ENCODE measurements at places on chromosomes 5 and 9.

DNA sequence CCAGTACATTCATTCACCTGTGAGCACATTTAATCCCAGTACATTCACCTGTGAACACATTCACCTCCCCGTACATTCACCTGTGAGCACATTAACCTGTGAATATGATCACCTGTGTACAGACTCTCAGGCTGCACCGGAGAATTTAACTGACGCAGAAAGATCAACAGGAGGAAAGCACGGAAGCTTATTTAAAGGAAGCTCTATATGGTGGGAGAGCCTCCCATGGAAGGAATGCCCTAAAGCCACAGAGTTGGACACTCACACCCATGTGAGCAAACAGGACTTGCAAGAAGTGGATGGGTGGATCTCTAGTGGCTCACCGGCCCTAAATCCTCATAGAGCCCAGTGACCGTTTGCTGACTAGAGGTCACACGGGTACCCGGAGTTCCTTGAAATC lies 38.2 kb downstream of the TRIP13 start:
- no peak for DNase-seq

DNA sequence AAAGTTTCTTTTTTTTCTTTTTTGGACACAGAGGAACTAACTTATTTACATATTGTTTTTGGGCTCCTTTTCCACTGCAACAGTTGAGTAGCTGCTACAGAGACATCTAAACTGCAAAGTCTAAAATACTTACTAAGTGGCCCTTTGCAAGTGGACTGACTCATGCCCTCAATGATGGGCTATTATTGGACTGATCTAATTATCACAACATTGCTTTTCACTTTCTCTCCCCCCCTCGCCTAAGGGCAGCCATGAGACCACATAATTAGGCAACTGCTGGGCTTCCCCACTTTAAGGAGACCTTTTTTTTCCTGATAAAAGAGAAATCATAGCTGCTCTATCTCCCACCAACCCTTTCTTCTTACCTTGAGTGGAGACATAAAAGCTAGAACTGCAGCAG lies 47.0 kb downstream of the PLK2 start:
- DNase-seq, result no peak

GRCh38 chr9:137170486-137171148 lies 766 bp upstream of the LRRC26 start:
- DNase-seq, result no peak

DNA sequence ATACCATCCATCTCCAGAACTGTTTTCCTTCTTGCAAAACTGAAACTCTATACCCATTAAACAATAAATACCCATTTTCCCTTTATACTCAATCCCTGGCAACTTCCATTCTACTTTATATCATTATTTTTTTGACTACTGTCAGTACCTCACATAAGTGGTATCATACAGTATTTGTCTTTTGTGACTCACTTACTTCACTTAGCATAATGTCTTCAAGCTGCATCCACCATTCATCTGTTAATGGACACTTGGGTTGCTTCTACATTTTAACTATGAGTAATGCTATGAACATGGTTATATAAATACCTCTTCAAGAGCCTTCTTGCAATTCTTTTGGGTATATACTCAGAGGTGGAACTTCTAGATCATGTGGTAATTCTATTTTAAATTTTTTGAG lies 11.6 kb upstream of the TYRP1 start:
- peak; percentile 22 for DNase-seq

GRCh38 chr9:107819772-107820565 lies 330.4 kb upstream of the KLF4 start:
- DNase-seq, result no peak

DNA sequence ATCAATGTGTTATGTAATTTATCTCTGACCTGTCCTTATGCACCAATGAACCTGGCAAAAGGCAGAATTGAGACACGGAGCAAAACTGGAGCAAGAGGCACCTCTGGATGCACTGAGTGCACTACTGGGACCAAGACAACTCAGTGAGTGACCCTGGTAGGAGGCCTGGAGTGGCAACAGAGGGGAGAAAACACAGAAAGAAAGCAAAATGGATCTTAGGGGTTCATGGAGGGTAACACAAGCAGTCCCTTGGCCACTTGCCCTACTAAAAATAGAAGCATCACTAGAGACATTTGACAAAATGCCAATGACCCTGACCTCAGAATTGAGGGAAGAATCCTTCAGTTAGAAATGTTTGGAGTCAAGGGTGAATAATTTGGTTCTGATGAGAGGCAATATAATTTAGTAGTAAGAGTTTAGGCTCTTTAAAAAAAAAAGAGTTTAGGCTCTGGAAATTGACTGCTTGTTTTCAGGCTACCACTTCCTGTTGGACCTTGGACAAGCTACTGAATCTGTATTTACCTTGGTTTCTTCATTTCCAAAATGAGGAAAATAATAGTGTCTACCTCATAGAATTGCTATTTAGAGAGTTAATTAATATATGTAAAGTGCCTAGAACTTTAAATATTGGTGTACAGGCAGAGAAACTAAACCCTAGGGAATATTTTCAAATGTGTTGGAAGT lies 234.9 kb upstream of the TARS1 start:
- no peak for DNase-seq

DNA sequence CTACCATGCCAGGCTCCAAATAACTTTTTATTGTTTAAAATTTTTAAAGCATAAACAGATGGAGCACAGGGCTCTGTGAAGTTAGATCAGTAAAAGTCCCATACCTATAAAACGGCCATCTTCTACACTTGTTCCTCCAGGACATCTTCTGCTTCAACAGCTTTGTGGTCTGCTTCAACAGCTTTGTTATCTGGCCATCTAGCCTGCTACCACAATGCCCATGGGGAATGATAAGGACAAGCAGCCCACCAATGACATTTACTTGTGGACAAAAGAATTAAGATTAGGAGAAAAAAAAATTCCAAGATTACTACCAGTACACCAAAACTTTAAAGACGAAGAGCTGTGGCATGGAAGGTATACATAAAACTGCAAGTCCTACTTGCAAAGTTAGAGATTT lies 2.2 kb upstream of the VPS13A start:
- DNase-seq, result no peak

GRCh38 chr9:88710449-88710848 lies 175.5 kb downstream of the NXNL2 start:
- DNase-seq, result no peak

- no peak for DNase-seq
These were observed 48.9 kb downstream of the JMY start for GRCh38 chr5:79284846-79285245.

- no peak for DNase-seq
These were observed 3.7 kb upstream of the CLK4 start for GRCh38 chr5:178630475-178630930.

DNA sequence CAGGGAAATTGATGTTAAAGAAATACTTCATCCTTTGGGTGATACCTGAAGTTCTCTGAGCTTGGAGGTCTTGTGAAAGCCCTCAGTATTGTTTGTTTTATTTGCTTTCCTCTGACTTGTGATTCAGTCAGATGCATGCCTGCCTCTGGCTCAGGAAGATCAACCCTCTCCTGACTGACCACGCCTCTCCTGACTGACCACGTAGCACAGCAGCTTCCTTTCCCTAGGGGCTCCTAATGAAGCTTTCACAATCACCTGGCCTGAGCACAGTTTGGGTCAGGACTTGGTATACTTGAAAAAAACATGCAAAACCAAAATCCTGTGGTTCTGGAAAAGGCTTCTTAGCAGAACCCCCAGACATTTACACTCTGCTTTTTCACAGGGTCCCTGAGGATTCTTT lies 3.8 kb downstream of the TGFBI start:
- peak; percentile 65 for DNase-seq

DNA sequence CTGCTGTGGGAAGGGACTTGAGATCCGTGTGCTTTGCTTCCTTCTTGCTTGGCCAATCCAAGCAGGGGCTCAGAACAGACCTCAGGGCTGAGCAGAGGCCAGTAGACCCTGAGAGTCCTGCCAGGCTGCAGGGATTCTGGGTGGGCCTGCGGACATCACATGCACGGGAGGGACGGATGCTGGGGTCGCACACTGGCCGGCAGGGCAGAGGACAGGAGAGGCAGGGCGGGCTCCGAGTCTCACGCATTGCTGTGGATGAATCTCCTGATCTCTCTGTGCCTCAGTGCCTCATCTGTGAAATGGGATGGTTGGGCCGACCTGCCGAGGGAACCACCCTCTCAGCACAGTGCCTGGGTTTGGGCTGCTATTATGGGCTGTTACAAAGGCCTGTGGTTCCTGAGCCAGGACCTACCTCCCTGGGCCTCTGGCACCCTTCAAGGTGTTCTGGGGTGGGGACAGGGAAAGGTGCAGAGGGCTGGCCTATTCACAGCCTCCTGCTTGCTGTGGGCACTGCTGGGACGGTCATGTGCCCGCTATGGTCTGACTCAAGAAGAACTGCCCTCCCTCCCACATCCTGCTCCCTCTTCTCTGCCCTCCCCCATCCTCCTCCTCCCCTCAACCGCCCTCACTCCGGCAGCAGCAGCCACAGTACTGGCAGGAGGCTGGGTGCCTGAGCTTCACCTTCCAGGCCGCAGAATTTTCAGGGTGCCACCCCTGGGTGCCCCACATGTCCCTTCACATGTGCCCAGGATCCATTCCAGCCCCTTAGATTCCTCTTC lies 43.3 kb downstream of the NCS1 start:
- peak; percentile 25 for DNase-seq

DNA sequence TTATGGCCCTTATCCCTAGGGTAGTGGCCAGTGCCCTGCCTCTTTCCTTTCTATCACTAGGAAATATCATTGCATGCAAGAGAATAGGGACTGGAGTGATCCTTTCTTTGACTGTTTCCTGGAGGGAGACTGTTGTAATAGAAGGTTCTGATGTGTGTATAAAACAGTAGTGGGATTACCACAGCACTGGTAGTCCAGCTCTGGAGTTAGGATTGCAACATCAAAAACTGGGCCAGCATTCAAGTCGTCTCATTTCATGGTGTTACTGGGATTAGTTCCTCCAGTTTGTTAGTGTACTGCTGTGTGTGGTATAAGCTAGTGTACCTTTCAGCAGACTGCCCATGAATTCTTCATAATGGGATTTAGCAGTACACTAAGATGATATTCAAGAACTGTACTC lies 45.8 kb downstream of the KIAA1958 start:
- peak; percentile 61 for DNase-seq

GRCh38 chr5:143052967-143053682 lies 282.9 kb downstream of the ARHGAP26 start:
- DNase-seq, result no peak

GRCh38 chr9:134782921-134783698 lies 97.5 kb upstream of the FCN2 start:
- no peak for DNase-seq

GRCh38 chr9:13770956-13771355 lies 491.5 kb upstream of the MPDZ start:
- no peak for DNase-seq

DNA sequence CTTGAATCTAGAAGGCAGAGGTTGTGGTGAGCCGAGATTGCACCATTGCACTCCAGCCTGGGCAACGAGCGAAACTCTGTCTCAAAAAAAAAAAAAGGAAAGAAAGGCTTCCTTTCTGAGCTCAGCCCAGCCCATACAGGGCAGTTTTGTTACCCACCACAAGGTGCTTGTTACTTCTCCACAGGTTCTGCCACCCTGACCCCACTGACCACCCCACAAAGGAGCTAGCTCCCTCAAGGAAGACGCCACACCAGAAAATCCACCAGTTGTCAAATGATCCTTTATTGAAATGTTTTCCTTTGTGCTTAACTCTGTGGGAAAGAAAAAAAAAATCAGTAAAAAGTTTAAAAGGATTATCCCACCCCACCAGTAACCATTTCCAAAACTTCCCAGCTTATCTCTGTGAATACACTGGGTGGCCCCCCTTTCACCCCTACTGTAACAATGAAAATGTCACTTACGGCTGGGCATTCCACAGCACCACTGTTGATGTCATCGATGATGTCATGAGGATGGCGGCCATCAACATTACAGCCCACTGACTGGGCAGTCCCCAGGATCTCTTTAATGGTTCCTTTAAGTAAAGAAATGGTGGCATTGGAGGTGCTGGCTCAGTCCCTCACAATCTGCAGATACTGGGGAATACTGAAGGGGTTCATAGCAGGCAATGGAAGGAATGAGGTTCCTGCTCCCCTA lies 3.6 kb downstream of the RPL12 start:
- no peak for DNase-seq

DNA sequence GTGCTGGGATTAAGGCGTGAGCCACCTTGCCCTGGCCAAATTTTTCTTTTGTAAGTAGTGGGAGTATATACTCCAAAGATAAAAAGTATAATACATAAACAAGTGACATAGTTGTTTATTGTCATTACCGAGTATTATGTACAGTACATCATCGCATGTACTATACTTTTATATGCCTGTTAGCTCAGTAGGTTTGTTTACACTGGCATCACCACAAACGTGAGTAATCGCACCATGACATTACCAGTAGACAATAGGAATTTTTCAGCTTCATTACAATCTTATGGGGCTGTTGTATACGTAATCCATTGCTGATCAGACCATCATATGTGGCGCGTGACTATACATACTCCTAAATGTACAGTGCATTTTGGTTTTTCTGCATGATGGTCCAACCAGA lies 9.8 kb downstream of the SECISBP2 start:
- DNase-seq, result no peak

DNA sequence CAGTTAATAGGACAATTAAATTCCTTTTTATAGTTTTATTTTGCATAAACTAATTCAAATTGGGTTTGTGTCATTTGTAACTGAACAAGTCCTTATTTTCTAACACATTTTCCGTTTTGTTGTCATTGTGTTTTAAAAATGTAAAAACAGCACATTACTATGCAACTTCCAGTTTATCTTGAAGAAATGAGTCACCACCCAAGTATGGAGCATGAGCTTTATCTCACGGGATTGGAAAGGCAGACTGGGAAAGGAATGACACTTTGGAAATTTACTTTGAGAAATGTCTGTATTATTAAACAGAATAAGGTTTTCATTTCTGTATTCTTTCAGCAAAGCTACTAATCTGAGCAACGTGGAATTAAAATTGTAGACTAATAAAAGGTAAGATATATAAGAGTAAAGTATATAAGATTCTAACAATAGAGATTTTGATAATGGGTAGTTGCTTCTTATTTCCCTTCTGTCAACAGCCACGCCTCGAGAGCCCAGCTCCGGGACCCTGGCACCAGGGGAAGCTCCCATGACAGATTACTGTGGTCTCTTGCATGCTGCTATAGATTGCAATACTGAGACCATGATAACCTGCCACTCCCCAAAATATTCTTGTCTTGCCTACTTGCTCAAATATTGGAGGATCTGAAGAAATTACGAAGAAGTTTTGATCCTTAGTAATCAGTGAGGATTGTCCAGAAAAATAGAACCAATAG lies 433.1 kb downstream of the CHSY3 start:
- DNase-seq, result peak; percentile 75

DNA sequence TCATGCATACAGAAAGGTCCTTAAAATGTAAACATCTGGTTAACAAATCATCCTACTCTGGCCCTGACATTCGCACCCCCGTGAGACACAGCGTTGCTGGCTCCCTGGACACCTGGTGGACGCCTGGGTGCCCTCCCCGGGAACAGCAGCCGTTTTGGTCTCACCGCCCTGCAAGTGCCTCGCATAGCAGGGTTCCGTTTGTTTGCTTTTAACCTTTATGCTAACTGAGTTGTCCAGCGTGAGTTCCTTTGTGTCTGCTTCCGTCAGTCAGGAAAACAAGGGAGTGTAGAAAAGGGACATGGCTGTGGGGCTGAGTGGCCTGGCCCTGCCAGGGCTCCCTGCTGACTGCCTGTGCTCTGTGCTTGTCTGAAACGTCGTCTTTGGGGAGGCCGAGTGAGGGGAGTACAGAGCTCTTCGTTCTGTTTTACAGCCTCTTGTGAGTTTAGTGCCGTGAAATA lies 91.8 kb upstream of the CACNA1B start:
- peak; percentile 31 for DNase-seq

- DNase-seq, result no peak
These were observed 51.5 kb downstream of the HRH2 start for GRCh38 chr5:175709276-175709781.

Measured in brain microvascular endothelial cell (primary cell).